RCC 7860 (cell line): ENCODE measurements at places on chromosomes 11 and 22.
A peak's percentile ranks its signal among the peaks of the same experiment; 100 is the strongest.

DNA sequence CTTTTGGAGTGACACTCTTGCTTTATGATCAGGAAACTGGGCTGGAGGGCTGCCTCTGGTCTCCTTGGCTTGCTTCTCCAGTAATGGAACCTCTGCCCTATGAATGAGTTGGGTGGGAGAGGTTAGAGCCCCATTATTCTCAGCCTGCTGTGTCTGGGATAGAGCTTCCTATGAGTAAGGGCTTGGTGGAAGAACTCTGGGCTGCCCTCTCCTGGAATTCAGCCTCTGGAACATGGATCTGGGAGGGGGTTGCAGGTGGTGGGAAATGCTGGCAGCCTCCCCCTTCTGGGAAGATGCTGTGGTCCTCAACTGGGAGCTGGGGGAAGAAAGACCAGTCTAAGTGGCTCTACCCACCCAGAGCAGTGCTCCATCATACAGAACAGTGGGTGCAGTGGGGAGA is 81.8 kb upstream of the SYN3 start:
- no peak for DNase-seq

DNA sequence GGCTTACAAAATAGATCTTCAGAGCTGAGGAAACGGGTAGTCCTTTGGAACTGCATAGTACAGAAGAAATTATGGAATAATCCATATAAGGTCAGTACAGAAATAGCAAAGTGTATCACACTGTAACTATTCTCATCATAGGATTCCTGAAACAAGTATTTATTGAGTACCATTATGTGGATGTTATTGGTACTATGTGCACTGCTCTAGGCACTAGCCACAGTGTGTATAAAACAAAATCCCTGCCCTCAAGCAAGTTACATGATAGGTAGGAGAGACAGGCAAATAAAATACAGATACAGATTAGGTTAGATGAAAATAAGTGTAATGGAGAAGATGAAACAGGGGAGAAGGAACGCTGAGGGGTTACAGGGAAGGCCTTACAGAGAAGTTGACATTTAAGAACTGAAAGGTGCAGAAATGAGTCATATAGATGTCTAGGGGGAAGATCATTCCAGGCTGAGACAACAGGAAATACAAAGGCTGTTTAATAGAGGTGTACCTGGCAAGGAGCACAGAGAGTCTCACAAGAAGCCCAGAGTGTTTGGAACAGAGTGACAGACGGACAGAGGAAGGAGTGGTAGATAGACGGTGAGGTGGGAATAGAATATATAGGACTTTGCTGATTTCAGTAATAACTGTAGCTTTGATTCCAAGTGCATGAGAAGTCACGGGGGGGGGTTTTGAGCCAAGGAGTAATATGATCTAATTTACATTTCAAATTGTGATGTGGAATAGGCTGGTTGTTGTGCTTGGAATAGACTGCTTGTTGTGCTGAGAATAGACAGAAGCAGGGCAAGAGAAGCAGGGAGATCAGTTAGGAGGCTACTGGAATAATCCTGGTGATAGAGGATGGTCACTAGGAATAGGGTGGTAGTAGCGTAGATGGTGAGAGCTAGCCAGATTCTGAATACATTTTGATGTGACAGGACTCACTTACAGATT is 13.7 kb downstream of the RNF141 start:
- no peak for DNase-seq

DNA sequence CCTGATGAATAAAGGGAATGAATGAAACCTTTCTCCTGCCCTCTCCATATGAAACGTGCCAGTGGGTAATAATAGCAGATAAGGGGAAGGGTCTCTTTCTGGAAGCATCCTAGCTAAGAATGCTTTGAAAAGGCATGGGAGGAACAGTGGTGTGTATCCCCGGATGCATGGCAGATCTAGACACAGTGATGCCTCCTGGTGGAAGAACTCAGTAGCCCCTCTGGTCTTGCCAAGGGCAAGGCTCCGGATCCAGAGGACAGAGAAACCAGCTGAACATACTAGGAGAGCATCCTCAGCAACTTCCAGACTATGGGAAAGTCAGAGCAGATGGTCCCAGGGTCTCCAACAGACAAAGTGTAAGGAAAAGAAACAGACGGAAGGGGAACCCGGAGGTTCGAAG is 6.4 kb downstream of the BAIAP2L2 start:
- DNase-seq = no peak

DNA sequence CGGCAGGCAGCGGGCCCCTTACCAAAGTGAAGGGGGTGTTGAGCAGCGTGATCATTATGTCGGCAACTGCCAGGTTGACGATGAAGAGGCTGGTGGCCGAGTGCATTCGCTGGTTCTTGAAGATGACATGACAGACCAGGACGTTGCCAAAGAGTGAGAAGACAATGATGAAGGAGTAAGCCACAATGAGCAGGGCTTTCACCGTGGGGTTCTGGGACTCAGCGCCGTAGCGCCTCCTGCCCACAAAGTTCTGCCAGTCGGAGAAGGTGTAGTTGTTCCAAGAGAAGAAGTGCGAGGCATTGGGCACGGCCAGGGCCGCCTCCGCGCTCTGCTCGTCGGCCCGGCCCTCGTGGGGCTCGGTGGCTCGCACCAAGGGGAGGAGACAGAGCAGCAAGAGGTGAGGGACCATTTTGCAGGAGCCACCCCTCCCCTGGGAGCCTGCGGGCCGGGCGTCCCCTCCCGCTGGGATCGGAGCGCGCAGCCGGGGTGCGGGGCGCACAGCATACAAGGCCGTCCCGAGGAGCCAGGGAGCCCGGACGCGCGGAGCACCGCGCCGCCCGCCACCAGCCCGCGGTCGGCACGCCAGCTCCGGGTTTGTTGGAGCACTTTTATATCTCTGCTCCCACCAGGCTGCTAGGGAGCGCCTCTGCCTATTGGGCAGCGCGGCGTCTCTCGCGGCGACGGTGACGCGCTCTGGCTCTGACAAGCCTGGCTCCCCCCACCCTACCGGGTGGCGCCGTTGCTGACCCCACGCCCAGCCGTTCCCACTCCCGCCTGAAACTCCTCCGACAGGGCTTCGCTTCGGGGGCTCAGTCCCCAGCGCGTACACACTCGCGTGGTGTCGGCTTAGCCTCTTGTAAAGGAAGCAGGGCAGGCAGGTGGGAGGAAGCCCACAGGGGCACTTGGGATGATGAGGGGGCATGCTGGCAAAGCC is at the start of gene GPR83:
TSS of gene GPR83 (minus strand) at position 581 of the 934 bp plus-strand sequence. CDS start at position 409, 172 bp downstream.
- no peak for DNase-seq

GRCh38 chr22:42964994-42965699 is 49.8 kb downstream of the PACSIN2 start:
- peak; percentile 34 for DNase-seq

DNA sequence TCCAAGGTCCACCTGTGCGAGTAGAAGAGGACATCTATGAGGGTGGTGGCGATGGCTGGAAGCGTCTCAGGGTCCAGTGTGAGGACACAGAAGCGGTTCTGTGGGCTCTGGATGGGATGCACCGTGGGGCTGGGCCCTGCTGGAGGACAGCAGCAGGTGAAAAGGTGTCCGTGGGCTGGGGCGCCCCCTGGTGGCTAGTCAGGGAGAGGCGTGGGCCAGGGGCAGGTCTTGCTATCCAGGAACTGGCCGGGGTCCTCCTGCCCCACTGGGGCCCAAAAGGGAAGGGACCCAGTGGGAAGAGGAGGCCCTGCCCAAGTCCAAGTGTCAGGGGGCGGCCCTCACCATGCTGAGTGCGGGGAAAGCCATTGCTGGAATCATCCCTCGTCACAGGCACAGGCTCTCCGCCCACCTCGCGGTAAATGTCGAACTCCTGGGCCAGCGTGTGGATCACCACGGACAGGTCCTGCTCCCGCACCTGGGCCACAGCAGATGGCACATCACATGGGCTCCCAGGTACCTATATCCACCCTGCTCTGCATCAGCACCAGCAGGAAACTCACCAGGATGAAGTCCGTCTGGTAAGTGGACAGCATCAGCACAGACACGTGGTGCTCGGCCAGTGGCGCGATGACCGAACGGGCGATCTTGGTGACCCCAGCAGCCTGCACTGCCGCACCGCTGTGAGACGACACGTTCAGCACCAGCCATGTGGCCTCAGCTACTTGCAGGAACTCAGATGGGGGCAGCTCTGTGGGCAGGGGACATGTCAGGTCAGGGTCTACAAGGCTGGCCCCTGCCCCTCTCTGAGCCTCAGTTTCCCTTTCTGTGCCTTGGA is 2.3 kb downstream of the CASTOR1 start:
- peak; percentile 33 for DNase-seq

DNA sequence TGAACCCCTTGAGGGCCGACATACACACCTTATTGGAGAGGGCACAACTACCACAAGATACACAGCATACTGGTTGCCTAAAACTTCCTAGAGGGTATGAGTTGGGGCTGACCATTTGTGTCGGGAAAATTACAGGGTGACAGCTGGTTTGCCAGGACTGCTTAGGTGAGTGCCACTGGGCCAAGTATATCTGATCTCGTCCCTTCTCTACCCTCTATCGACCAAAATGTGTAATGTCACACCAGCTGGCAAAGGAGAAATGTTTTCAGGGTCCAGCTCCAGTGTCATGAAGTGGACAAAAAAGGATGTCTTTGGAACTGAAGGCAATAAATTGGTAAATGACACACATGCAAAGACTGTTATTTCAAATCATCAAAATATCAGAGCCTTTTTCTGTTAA is 126.1 kb downstream of the PGR start:
- no peak for DNase-seq

DNA sequence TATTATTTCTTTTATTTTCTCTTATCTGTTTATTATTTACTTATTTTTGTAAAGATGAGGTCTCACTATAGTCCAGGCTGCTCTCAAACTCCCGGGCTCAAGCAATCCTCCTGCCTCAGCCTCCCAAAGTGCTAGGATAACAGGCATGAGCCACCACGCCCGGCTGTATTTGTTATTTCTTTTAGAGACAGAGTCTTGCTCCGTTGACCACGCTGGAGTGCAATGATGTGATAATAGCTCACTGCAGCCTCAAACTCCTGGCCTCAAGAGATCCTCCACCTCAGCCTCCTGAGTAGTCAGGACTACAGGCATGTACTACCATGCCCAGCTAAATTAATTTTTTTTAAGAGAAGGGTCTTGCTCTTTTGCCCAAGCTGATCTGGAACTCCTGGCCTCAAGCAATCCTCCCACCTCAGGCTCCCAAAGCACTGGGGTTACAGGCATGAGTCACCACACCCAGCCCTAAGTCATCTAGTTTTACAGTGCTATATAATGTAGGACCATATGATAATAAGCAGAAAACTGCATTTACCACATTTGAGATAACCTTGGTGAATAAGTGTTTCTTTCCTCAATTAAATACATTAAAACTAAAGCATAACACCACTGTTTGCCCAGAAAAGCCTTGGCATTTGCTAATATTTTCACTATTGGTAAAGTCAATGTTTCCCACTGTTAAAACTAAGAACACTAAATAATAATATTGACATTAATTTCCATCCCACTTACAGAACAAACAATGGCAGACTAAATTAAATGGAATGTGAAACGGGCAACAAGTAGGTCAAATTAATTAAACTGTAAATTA is 127.5 kb downstream of the SIK3 start:
- DNase-seq = no peak

DNA sequence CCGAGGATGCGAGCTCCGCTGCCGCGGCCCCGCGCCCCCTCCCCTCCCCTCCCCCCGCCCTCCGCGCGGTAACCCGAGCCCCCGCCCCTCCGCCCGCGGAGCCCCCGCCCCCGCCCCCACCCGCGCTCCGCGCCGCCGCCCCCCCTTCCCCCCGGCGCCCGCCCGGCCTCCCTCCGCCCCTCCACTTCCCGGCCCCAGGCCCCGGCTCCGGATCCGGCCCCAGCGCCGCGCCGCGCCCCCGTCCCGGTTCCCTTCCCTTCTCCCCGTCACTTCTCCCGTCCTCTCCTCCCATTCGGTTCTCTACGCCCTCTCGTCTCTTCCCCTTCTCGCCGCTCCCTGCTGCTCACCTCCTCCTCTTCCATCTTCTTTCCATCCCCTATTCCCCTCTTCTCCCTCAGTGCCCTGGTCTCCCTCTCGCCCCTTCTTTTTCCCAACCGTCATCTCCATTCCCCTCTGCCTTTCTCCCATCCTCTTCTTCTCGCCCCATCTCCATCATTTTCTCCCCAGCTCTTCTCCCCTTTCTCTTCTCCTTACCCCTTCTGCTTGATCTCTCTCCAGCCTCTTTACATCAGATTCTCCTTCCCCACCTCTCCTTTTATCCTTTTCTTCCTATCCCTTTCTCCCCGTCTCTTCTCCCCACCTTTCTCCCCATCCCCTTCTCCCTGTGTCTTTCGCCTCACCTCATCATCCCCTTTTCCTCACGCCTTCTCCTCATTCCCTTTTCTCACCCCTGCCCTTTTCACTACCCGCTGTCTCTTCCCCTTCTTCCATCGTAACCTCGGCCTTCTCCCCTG is at the start of gene DCHS1:
TSS of gene DCHS1 (minus strand) at position 20 of the 794 bp plus-strand sequence. CDS start 14,196 bp downstream, outside the sequence.
- DNase-seq = no peak

DNA sequence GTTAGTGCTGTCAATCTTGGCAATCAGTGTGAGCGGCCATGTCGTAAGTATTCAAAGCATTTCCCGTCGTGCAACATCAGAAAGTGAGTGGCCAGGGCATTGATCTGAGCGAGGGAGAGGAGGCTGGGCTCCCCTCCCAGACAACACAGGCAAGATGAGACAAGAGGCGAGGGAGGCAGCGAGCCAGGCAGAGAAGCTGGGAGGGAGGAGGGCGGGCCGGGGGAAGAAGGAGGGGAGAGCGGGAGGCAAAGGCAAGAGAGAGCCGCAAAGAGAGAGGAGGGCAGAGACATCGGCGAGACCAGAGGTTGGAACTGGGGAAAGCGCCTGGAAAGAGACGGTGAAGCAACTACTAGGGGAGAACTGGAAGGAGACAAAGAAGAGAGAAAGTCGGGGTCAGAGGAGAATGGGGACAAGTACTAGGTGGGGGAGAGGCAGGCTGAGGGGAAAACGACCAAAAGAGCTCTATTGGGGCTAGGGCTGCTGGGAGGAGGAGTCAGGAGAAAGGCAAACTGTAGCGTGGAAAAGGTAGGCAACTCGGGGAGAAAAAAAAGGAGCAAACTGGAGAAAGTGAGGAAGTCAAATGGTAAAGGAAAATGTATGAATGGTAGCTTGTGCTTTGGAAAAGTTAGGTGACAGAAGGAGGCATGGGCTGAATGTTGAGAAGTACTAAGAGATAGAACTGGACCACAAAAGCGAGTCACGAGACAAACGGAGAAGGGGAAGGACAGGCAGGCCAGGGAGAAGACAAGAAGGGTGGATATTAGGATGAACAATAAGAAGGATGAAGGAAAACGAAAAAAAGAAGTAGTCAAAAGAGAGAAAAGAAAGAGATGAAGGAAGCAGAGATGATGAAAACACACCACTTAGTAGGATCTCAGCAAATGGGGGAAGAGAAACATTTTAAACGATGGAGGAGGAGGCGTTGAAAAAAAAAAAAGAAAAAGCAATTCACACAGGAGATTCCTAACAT is 130.5 kb upstream of the C11orf58 start:
- no peak for DNase-seq

- no peak for DNase-seq
These were observed 41.7 kb upstream of the APLNR start for GRCh38 chr11:57278721-57279095.

GRCh38 chr11:66292543-66293332 is 1.0 kb downstream of the TMEM151A start:
- DNase-seq = no peak
